ENCODE measurements at places on chromosomes 6 and 20.

DNA sequence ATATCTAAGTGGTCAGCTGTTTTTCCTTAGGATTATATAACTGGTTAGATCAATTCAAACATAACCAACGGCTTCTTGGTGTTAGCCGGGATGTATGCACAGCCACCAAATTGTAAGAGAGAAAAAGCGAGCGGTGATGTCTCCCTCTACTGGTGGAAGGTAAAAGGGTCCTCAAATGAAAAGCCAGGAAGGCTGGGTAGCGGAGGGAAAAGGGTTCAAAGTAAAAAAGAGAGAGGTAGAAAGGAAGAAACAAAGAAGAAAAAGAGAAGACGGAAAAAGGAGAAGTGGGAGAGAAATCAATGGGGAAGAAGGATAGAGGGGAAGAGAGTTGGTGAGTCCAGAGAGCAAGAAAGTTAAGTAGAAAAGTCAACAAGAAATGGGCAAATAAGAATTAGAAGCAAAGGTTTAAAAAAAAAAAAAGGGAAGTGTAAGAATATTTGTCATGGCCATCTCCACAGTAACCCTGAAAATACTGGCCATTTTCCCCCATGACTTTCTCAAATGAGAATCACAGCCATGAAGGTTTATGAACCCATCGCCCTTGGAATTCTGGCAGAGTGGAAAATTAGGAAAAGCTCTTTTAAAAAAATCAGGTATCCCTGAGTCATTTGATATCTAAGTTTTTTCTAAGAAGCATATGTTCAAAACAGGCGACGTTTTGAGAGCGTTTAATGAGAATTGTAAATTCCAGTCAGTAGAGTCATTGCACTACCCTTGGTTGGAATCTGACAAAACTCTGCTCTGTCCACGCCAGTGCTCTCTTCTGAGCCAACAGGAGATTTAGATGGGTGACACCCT lies 155.6 kb upstream of the SNX9 start:
- DNase-seq: peak; percentile 74

GRCh38 chr20:3908667-3909066 lies 19.5 kb downstream of the PANK2 start:
- no peak for DNase-seq

- DNase-seq: no peak
These were observed 118.1 kb upstream of the AFDN start for GRCh38 chr6:167708501-167709094.

GRCh38 chr20:63196768-63197470 lies 19.0 kb downstream of the YTHDF1 start:
- DNase-seq: no peak

DNA sequence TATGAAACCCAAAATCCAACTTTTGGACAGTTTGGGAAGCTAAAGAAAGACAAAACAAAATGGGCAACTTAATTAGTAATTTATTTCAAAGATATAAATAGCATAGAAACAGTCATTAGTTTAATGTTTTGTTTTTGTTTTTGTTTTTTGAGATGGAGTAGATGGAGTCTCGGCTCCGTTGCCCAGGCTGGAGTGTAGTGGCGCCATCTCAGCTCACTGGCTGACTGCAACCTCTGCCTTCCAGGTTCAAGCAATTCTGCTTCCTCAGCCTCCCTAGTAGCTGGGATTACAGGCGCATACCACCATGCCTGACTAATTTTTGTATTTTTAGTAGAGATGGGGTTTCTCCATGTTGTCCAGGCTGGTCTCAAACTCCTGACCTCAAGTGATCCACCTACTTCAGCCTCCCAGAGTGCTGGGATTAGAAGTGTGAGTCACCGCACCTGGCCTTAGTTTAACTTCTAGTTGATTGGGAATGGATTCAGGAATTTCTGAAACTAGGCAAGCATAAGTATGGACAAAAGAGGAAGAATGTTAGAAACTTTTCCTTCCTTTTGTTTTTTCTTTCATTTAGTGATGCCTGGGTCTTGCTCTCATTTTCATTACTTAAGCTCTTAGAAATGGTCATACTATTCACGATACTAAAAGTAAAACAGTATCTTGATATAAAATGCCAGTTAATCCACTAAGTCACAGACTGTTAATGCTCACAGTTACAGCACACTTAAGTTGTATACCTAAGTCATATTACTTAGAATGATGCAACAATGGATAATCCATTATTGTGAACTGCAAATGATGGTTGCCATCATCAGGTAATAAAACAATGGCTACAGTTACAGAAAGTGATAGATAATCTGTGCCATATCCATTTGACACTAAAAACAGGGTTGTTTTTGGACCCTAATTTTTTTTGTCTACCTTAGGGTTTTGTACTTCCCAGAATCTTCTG lies 8.2 kb downstream of the SENP6 start:
- DNase-seq: no peak

- DNase-seq: no peak
These were observed 9.5 kb downstream of the TXNDC5 start for GRCh38 chr6:7901056-7901455.

GRCh38 chr6:79353226-79353625 lies 118.7 kb upstream of the HMGN3 start:
- no peak for DNase-seq

- no peak for DNase-seq
These were observed 489.5 kb upstream of the CITED2 start for GRCh38 chr6:139863964-139864363.

DNA sequence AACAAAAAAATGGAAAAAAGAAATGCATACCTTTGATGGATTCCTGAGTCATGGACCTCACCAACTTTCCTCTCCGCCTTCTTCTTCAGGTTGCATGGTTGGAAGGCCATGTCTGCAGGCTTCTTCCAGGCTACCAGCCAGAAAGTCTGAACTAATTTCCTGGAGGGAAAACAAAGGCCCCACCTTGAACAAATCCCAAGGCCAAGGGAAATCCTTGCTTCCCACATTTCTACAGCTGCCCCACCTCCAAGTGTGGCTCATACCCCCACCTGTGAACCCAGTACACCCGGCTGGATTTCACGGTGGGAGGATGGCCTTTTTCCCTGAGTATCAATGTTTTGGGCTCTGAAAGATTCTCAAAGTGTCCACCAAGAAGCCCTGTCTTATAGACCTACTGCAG lies 22.4 kb downstream of the IL17A start:
- no peak for DNase-seq

DNA sequence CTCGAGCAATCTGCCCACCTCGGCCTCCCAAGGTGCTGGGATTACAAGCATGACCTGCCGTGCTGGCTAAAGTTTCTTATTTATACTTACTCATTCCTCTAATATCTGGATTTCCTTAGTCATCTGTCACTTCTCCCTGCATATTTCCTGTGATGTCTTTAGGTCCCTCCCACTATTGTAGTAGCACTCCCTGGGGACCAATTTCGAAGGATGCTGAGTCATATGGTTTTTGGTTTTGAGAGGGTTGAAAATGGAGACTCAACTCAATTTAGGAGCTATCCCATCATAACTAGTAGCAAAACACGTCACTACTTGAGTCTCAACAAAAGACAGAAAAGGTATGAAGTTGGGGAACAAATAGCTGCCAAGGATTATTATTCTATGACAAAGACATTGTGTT lies 20.2 kb downstream of the MCUR1 start:
- no peak for DNase-seq

DNA sequence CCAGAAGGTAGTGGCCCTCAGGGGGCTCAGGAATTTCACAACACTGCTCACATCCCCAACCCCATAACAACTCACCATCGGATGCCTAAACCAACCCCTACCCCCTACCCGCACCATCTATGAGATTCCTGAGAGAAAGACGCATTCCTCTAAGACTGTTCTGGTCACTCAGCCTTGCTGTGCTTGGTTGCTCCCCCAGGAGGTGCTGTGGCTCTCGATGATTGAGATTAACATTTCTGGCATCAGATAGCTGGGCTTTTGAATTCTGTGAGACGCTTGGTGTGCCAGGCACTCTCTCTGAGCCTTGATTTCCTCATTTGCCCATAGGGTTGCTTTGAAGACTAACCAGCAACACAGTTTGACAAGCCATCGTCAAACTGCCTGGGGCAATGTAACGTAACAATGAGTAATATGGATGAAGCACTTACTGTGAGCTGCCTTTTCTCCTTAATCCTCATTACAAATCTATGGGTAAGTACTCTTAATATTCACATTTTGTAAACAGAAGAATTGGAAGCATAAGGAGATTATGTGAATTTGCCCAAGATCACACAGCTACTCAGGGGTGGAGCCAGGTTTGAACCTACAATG lies 978 bp downstream of the WFDC6 start:
- no peak for DNase-seq

DNA sequence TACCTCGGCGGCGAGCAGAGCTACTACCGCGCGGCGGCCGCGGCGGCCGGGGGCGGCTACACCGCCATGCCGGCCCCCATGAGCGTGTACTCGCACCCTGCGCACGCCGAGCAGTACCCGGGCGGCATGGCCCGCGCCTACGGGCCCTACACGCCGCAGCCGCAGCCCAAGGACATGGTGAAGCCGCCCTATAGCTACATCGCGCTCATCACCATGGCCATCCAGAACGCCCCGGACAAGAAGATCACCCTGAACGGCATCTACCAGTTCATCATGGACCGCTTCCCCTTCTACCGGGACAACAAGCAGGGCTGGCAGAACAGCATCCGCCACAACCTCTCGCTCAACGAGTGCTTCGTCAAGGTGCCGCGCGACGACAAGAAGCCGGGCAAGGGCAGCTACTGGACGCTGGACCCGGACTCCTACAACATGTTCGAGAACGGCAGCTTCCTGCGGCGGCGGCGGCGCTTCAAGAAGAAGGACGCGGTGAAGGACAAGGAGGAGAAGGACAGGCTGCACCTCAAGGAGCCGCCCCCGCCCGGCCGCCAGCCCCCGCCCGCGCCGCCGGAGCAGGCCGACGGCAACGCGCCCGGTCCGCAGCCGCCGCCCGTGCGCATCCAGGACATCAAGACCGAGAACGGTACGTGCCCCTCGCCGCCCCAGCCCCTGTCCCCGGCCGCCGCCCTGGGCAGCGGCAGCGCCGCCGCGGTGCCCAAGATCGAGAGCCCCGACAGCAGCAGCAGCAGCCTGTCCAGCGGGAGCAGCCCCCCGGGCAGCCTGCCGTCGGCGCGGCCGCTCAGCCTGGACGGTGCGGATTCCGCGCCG lies 994 bp downstream of the FOXC1 start:
- DNase-seq: peak; percentile 38

GRCh38 chr6:112153926-112154607 lies 66.7 kb downstream of the FAM229B start:
- no peak for DNase-seq

GRCh38 chr20:35434085-35435005 lies 3.7 kb downstream of the GDF5 start:
- no peak for DNase-seq

GRCh38 chr20:39773380-39774000 lies 811.3 kb downstream of the DHX35 start:
- no peak for DNase-seq

DNA sequence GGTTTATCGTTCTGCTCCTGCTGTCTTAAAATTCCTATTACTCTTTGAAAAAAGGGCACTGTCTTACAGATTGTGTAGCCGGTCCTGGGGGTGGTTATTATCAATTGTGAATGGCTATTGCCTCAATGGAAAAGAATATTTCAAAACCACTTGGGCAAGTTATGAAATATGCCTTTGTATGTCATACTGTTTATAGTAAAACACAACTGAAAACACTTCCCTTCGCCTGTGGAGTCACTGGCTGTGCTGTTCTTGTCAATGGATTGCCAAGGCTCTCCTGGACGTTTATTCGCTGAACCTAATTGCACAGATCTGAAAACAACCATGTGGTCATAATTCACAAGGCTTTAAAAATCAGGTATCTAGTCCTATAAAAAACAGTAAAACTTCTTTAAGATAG lies 47.8 kb upstream of the TAGAP start:
- DNase-seq: peak; percentile 18

DNA sequence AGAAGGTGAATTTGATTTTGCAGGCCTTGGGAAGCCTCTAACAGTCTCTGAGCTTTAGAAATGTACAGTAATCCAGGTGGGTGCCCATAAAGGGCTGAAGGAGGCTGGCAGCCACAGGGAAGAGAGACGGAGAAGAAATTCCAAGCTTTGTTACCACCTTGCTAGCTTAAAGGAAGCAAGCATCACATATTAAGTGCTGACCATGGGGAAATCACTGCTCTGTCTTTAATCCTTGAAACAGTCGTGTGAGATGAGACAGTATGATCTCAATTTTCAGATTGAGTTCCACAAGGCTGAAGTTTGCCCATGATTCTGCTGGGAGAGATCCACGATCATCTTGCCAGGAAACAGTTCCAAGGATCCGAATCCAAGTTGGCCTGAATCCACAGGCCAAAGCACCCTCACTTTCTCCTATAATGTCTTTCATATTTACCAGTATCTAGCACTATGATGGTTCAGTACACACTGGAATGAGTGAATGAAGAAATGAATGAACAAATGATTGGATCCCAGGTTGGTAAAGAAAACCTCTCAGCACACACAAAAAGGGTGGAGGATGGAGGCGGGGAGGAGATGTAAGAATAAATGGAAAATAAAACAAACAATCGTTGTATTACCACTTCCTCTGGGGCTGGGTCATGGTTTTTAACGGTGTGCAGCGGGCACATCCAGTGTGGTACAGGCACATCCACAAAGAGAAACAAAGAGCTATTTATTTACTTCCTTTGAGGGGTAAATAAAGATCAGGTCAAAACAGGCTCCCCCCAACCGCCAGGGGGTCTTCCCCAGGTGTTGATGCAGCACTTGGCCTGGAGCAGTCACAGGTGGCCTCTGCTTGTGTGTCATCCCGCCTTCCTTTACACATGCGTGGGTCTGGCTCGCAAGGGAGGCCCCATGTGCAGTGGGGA lies 28.2 kb upstream of the TAF8 start:
- DNase-seq: peak; percentile 85

GRCh38 chr6:42424906-42425474 lies 26.7 kb downstream of the TRERF1 start:
- no peak for DNase-seq

DNA sequence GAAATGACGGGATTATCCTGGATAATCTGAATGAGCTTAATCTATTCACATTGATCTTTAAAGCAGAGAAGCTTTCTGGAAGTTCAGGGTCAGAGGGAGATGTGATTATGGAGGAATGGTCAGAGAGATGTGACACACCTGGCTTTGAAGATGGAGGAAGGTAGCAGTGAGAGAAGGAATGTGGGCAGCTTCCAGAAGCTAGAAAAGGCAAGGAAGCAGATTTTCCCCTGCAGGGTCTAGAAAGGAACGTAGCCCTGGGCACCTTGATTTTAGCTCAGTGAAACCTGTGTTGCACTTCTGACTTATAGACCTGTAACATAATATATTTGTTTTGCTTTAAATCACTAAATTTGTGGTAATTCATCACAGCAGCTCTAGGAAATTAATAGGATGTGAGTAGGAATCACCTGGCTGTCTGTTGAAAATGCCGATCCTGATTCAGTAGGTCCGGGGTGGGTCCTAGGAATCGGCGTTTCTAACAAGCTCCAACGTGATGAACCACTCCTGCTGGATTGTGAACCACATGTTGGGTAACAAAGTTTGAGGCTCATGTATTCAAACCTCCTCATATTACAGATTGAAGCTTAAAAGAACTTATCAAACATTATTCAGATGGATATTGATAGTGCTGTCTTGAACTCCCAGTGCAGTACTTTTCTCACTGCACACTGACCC lies 157.0 kb downstream of the GJA1 start:
- DNase-seq: no peak

- DNase-seq: no peak
These were observed 155.2 kb upstream of the KCNG1 start for GRCh38 chr20:51178153-51178552.

- no peak for DNase-seq
These were observed 23.0 kb upstream of the FLRT3 start for GRCh38 chr20:14360416-14360815.

All from activated CD8-positive, alpha-beta T cell treated with anti-CD3 and anti-CD28 coated beads, Interleukin-2, amount 10 ng/mL, durations not matched to agents 7 days and 5 days (primary cell).